Activated CD4-positive, alpha-beta memory T cell treated with anti-CD3 and anti-CD28 coated beads, Interleukin-2, amount 10 ng/mL, durations not matched to agents 7 days and 5 days (primary cell): ENCODE measurements at places on chromosomes 1 and 21. TPM values are rescaled to one million over a fixed set of nuclear protein-coding genes. Genes with fewer than 3 reads are reported as not detected.

DNA sequence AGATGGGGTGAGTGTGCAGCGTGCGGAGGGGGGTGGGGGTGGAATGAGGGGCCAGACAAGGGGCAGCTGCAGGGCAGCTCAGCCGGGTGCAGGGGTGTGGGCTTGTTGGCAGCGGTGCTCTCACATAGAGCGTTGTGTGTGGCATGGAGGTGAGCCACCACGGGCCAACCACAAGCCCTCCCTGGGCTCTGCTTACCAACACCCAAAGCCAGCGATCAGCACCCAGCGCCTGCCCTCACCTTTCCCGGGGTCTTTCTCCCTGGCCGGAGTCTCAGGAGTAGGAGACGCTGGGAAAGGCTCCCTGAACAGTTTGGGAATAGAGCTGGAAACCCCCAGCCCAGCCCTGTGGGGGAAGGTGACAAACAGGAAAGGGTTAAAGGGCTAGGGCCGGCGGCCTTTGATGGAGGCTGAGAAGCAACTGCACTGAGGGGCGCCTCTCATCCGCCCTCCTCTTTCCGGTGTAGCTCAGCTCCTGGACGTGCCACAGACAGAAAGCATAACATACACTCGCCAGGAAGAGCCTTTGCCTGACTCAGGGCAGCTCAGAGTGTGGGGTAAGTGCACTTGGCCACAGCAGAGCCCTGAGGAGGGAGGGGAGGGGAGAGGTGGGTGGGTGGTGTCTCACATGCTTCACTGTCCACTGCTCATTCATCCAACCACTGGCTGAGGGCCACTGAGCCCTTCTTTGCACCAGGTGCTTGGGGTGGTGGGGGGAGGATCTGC, 577 bp downstream of the IKBKE start:
- no peaks in the 10 kb centered on the region for H3K27me3 ChIP-seq
- peaks cover 49% of the 10 kb centered on the region for H3K36me3 ChIP-seq
- H3K27ac ChIP-seq: peak overlapping the region; percentile 77
- H3K4me1 ChIP-seq: peaks cover 83% of the 10 kb centered on the region
- DNase-seq: peak; percentile 70
- H3K4me3 ChIP-seq: peak overlapping the region; percentile 93

- DNase-seq: no peak
- H3K36me3 ChIP-seq: no peaks in the 10 kb centered on the region
- H3K4me1 ChIP-seq: no peaks in the 10 kb centered on the region
- H3K27me3 ChIP-seq: no peaks in the 10 kb centered on the region
- H3K27ac ChIP-seq: no peak overlapping the region
These were observed 414.3 kb downstream of the AMY1C start for GRCh38 chr1:104163912-104164476.

- H3K4me1 ChIP-seq: no peaks in the 10 kb centered on the region
- H3K36me3 ChIP-seq: no peaks in the 10 kb centered on the region
- no peak overlapping the region for H3K4me3 ChIP-seq
- H3K27ac ChIP-seq: no peak overlapping the region
These were observed 71.9 kb downstream of the PLD5 start for GRCh38 chr1:242452573-242452972.

- peak overlapping the region; percentile 39 for H3K4me3 ChIP-seq
- DNase-seq: no peak
- no peak overlapping the region for H3K27ac ChIP-seq
These were observed 11.8 kb downstream of the NHLH2 start for GRCh38 chr1:115829023-115829674.

GRCh38 chr1:15413563-15414444, 4.1 kb downstream of the EFHD2 start:
- DNase-seq: no peak
- peaks cover 73% of the 10 kb centered on the region for H3K4me1 ChIP-seq
- H3K27me3 ChIP-seq: peaks cover 5% of the 10 kb centered on the region
- H3K36me3 ChIP-seq: peaks cover 54% of the 10 kb centered on the region
- H3K27ac ChIP-seq: no peak overlapping the region

- no peak for DNase-seq
- H3K36me3 ChIP-seq: no peaks in the 10 kb centered on the region
- peaks cover 31% of the 10 kb centered on the region for H3K27me3 ChIP-seq
These were observed 8.3 kb downstream of the PLEKHG5 start for GRCh38 chr1:6483017-6483760.

DNA sequence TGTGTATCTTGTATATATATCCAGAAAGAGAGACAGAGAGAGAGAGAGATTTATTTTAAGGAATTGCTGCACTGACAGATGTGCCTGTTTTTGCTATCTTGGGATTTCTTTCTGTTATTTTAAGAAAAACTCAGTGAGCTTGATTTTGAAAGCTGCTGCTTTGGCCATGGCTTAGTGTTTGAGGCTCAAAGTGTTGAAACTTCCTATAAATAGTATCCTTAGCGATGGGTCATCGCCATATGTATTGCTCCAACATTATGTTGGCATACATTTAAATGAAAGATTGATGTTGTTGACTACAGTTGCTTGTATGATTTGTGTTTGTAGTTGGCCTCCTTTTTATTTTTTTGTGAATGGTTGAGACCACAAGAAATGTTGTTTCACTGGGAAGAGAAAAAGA, 29.0 kb upstream of the NTPCR start:
- peaks cover 3% of the 10 kb centered on the region for H3K36me3 ChIP-seq
- H3K4me3 ChIP-seq: no peak overlapping the region
- peaks cover 25% of the 10 kb centered on the region for H3K4me1 ChIP-seq
- DNase-seq: no peak
- H3K27ac ChIP-seq: no peak overlapping the region

C1orf185 gene
- total RNA-seq: not detected

ZSCAN20 gene
- total RNA-seq: 2.3 TPM

TAS1R1 gene
- total RNA-seq: 0.08 TPM

HCRTR1 gene
- total RNA-seq: not detected

CD84 gene
- 23.3 TPM for total RNA-seq

SEMA4A gene
- total RNA-seq: 21.5 TPM

IL20 gene
- not detected for total RNA-seq

FAM72C gene
- total RNA-seq: 19.8 TPM

ST6GALNAC5 gene
- total RNA-seq: not detected
